ENCODE measurements at places on chromosomes 5 and 9.

DNA sequence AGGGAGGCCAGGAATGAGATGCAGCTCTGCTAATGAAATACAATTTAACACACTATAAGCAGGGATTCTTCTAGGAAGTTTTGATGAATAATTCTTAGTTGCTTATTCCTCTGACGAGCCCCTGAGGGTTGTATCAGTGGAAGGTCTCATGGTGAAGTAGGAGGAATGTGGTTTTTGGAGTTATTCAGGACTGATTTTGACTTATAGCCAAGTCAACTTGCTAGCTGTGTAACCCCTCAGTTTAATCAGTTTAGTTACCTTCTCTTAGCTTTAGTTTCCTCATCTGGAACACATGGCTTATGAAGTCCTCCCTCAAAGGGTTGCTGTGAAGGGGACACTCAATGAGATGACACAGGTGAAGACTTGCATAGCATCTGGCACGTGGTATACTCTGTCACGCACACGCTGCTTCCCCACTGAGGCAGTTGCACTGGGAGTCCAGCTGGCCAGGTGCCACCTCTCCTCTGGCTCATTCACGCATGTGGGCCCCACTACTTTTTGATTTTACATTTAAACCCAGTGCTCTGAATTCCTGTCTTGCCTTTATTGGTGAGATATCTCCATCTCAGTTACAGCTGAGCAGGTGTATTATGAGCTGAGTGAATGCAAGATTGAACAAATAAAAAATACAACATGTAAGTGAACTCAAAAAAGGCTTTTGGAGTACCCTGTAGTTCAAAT, 415.0 kb downstream of the ARHGEF28 start:
- DNase-seq = no peak

- no peak for DNase-seq
Observed at GRCh38 chr9:36961051-36961450, 73.0 kb downstream of the PAX5 start.

- DNase-seq = no peak
Observed at GRCh38 chr5:122493091-122494021, 181.3 kb downstream of the SNCAIP start.

DNA sequence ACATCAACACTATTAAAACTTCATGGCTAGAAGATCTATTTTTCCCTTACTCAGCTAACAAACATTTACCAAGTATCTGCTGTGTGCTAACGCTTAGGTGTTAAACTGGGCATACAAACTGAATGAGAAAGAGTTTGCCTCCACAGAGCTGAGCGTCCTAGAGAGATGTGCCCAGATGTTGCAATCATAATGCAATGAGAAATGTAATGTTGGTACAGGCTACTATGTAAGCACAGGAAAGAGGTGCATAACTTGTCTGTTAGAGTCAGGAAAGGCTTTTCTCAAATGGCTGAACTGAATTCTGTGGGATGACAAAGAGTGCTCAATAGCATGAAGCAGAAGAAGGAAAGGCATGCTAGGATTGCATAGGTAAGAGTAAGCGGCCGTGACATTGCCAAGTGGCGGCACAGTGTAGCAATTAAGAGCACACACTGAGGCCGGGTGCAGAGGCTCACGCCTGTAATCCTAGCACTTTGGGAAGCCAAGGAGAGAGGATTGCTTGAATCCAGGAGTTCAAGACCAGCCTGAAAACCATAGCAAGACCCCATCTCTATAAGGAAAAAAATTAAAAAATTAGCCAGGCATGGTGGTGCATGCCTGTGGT, 137.8 kb downstream of the MEF2C start:
- no peak for DNase-seq

- DNase-seq = no peak
Observed at GRCh38 chr9:113528088-113528487, 64.6 kb downstream of the RGS3 start.

GRCh38 chr9:131474711-131475110, 28.0 kb upstream of the POMT1 start:
- DNase-seq = no peak

DNA sequence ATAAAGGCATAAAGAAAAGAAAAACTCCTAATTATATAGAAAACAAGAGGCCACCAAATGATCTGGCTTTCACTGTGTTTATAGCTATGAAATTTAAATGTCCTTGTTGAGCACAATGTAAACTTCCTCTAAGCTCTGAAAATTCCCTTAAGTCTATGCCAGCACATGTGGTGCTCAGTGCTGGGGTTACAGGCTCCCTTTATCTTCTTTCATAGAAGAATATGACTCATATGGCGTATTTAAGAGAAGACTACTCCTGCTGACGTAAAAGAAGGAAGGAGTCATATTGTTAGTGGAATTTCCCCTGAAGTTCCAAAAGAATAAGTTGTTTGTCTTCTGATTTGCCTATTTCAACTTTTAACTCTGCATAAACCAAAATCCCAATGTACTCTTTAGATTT, 30.4 kb downstream of the RNF145 start:
- no peak for DNase-seq

- DNase-seq = no peak
Observed at GRCh38 chr5:158521995-158522394, 577.7 kb downstream of the EBF1 start.

- DNase-seq = no peak
Observed at GRCh38 chr5:5499442-5499841, 77.0 kb downstream of the ICE1 start.

GRCh38 chr5:89435347-89435746, 552.4 kb upstream of the MEF2C start:
- DNase-seq = no peak

DNA sequence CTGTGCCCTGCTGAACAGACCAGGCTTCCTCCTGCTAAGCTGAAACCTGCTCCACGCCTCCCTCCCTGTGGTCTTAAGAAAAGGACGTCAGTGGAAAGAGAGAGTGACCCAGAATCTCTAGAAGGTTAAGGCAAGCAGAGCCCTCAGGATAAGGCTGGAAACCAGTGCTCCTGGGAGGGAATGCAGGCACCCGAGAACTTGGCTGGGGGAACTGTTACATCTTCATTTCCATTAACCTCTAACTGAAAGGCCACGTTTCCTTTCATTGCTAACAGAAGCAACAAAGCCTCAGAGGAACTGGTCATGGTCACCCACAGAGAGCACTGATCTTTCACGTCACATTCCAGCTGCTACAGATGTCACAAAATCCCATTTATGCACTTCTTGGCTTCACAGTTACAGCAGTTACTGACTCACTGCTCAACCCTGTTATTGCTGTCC, 26.1 kb upstream of the AKNA start:
- no peak for DNase-seq

GRCh38 chr9:9631284-9631683, 981.5 kb downstream of the PTPRD start:
- DNase-seq = no peak

- DNase-seq = no peak
Observed at GRCh38 chr5:40552981-40553380, 126.7 kb upstream of the PTGER4 start.

DNA sequence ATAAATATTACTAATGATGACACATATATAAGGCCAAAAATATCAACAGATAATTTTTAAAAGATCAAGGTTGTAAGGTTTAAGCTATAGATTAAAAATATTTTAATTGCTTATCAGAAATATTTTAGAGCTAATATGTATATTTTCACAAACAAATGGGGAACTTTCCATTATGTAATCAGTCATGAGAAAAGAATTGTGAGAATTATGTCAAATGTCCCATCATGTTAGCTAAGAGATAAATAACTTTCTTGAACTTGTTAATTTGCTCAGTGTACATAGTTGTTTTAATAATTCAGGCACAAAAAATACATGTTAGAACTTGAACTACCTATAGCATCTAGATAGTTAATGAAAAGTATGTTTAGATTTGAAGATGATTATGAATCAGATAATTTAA, 67.7 kb downstream of the SYK start:
- DNase-seq = no peak

DNA sequence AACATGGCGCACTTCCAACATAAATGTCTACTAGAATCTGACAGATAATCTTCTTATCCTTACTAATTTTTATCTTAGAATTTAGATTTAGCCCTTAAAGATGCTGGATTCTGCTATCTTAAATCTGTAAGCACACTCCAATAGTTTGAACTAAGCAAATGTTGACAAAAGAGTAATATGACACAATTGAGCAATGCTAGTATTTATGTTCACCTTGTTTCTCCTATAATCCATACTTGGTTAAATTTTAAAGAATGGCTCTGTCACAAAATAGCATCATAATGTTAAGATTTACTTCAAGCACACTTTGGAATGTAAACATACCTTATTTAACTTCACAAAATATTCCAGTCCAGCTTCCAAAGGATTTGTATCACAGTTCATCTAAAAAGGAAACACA, 38.8 kb upstream of the ARSB start:
- no peak for DNase-seq

DNA sequence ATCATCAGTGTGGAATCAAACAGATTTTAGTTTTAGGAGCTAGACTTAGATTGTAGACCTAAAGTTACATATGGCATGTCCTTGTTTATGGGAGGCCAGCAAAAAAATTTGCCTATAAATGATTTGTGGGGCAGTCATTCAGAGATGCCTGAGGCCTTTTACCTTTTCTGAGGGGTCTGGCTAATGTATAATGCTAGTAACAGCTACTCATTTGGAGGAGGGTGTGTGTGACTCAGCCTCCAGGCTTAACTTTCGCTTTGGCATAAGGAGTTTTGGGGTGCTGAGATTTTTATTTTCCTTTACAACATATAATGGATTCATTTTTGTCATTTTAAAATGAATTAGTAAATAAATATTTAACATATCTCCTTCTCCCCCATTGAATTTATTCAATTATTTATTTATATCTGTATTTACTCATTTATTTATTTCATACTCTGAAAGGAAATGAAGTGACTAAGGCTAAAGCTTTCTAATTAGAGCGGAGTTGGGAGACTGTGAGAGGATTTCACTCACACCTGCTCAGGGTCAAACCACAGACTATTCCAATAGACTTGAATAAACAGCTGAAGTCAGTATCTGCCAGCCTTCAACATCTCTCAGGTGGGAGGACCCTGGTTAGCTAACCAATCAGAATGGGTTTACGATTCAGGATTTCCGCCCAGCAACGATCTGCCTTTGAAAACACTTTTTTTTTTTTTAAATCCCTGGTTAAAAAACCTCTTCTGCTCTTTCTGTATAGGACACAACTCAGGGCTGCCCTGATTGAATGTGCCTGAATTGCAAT, 487.5 kb upstream of the SGCD start:
- DNase-seq = no peak

DNA sequence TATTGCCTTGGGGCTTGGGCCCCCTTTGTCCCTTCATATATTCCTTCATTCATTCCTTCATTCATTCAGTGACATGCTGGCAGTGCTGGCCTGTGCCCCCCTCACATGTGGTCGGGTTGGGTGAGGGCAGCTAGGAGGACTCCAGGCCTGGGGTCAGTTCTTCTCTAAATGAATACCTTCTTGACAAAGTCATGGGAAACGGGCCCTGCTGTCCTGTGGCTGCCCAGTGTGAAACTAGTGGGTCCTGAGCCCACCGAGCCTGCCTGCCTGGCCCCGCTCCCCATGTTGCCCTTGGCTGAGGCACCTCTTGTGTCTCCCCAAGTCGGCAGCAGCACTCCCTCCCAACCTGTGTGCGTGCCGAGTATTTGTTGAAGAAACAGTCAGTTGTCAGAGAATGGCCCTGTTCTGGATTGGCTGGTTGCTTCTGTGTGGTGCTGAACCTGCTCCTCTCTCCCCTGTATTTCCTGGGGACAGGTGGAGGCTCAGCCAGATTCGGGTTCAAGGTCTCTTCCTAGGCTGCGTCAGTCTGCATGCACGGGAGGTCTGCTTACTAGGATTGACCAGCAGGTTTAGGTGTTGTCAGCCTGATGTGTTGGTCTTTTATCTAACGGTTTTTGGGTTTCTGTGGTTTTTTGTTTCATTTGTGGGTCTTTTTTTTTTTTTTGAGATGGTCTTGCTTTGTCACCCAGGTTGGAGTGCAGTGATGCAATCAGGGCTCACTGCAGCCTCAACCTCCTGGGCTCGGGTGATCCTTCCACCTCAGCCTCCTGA, 3.0 kb upstream of the CEL start:
- DNase-seq = no peak

- no peak for DNase-seq
Observed at GRCh38 chr9:134730011-134730760, 88.6 kb downstream of the COL5A1 start.

GRCh38 chr5:95728494-95729114, 2.5 kb upstream of the RHOBTB3 start:
- DNase-seq = no peak

DNA sequence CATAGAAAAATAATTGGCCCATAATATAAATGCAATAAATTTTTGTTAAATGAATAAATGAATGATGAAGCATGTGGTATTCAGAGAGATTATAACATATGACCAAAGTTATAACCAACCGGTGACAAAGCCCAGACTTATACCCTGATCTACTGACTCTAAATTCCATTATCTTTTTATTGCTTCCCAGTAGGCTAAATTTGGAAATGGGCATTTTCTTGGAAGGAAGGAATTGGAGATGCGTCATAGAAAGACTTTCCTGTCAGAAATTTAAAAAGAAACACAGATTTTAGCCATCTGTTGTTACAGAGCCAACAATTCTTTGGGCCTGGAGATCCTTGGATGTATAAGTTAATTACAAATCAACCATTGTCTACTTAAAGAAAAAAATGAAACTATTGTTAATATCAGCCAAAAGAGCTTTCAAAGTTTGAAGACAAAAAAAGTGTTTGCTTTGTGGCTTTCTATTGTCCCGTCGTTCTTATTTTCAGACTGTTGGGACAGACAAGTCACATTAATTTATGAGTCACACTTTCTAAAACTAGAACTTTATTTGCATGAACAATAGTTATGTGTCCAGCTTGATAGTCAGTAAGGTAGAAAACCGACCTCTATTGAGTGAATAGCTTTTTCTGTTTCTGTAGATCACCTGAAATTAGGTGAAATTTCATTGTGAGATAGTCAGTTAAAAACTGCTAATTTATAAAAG, 428.7 kb downstream of the GABRG2 start:
- no peak for DNase-seq

Data from omental fat pad (tissue), 4 donors.